ENCODE measurements at places on chromosomes 6 and 20.

DNA sequence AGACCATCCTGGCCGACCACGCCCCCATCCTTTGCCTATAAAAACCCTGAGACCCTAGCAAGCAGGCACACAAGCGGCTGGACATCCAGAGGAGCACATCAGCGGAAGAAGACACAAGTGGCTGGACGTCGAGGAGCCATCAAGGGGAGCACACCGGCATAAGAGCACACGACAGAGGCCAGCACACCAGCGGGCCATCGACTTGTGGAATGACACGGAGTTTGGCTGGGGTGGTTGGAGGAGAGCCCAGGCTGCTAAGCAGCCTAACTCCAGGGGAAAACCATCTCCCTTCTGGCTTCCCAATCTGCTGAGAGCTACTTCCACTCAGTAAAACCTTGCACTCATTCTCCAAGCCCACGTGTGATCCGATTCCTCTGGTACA lies 44.8 kb upstream of the BCLAF1 start:
- DNase-seq, result no peak

DNA sequence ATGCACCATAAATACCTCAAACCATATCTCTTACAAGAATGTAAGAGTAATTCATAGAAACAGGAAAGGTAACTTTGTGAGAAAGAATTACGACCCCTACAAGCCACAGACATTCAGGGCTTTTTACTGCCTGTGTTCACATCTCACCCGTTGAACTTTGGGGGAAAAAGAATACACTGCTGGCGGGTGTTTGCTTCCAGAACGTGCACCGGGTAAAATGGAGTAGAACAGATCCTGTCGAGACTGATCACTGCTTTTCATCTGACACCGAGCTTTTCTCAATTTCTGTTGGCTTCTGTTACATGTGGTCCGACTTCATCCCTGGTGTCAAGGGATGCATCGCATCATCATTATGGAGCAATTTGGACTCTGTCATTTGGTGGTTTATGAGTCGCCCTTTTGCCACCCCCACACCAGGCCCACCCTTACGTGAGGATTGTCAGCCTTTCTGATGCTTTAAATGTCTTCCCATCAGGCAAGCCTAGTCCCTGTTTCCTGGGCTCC lies 219.2 kb upstream of the ZFP64 start:
- DNase-seq, result no peak

DNA sequence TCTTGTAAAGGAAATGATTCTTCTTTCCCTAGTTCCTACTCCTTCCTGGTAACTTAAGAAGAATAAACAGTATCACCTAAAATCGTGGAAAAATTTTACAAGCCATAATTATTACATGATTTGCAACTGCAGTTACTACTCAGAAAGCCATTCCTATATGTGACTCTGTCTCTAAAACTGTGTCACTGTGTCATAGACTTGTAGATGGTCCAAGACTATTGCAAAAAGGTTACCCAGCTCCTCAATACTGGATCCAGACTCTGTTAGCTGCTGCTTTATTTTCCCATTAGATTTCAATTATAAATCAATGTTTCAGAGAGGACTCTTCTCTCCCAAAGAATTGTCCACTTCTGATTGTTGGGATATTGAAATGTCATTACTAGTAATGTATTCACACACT lies 142.1 kb upstream of the STMND1 start:
- no peak for DNase-seq

DNA sequence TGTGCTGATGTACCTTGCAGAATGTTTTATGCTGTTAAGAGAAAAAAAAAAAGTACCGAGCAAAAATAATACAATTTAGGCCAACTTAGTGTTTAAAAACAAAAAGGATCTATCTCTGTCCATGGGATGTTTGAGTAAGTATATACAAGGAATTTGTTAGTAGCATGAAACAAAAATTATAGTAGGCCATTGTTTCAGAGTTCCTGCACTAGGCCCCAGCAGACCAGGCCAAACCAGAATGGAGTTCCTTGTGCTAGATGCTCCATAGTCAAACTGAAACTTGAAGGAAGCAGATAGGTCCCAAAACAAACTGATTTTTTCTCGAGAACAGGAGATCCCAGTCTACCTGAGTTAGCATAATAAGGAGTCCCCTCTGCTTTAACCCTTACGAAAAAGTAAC lies 72.5 kb downstream of the SNX9 start:
- DNase-seq, result no peak

- no peak for DNase-seq
These were observed 414.5 kb upstream of the HSF2 start for GRCh38 chr6:121984956-121985355.

All from COR-L47 (cell line).